Stimulated activated CD8-positive, alpha-beta memory T cell treated with anti-CD3 and anti-CD28 coated beads, Interleukin-7, amount 100 ng/mL, for 1 hour (primary cell): ENCODE measurements at places on chromosomes 5 and 9.

GRCh38 chr5:118919016-118919415, 69.3 kb downstream of the DTWD2 start:
- DNase-seq = no peak

DNA sequence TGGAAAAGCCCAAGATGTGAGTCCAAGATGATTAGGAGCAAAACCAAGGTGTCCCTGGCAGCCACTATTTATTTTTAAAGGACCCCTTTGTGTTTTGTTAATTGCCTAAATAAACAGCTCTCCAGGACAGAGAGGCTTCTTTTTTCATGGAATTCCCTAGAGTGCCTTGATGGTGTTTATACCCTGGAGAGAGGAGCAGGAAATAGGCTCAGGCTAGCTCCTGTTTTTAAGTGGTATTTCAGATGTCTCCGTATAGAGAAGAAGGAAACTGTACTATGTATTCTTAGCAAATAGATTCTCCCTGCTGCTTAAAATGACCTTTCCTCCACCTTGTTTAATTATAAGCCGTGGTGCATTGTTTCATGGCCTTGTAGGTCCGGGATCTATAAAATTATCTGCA, 292.4 kb downstream of the CD180 start:
- no peak for DNase-seq

- no peak for DNase-seq
Observed at GRCh38 chr5:35803191-35803651, 53.5 kb upstream of the IL7R start.

- no peak for DNase-seq
Observed at GRCh38 chr5:97071993-97072392, 70.4 kb downstream of the LIX1 start.

DNA sequence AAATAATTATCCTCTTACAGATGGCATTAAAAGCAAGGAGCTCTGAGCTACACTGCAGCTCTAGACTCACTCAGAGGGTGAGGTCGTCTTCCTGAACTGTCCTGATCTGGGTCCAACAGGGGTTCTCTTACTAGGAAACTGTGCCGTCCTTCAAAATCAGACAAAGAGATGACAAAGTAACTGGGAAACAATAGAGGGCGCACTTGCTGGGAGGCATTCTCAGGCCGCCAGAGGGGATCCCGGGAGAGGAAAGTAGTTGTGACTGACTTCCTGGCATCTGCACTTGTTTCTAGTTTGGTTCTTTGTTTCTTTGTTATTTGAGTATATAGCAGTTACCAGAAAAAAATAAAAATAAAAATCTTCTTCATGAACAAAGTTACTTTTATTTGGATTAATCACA, 142.9 kb upstream of the MSX2 start:
- DNase-seq = no peak

GRCh38 chr9:4923580-4924544, 61.2 kb upstream of the JAK2 start:
- DNase-seq = no peak

DNA sequence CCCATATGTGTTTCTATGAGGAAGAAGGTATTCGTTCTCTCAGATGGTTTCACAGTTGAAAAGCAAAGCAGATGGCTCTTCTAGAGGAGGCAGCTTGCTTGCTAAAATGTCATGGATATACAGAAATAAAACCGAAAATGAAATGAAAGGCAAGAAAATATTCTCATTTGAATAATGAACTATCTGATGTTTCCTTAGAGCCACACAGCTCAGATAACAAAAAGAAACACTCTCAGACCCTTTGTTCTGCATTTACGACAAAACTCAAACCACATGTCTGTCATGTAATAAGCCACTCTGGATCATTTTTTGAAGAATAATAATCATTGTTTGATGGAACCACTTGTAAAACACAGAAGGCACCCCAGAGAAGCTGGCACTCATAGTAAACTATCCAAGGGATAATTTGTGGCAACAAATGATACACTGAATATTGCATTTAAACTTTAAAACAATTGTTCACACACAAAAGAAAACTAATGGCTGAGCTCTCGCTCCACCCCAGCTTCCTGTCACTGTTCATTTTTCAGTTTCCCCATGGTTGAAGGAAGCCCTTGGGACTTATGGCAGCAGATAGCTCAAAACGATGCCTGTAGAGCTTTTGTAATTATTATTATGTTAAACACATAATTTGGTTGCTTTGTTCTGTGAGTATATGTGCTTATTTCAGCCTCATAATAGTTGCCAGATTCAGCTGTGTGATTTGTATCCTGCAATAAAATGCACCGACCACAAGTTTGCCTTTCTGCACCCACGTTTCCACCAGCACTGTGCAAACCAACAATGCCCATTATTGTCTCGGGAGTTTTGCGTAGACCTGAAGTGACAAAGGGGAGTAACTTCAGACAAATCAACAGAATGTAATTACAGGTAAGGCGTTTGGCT, 256.0 kb downstream of the TMEM167A start:
- no peak for DNase-seq

GRCh38 chr9:130177898-130178805, 5.9 kb downstream of the NCS1 start:
- DNase-seq = no peak

GRCh38 chr9:69168709-69169217, 5.3 kb upstream of the TJP2 start:
- no peak for DNase-seq

DNA sequence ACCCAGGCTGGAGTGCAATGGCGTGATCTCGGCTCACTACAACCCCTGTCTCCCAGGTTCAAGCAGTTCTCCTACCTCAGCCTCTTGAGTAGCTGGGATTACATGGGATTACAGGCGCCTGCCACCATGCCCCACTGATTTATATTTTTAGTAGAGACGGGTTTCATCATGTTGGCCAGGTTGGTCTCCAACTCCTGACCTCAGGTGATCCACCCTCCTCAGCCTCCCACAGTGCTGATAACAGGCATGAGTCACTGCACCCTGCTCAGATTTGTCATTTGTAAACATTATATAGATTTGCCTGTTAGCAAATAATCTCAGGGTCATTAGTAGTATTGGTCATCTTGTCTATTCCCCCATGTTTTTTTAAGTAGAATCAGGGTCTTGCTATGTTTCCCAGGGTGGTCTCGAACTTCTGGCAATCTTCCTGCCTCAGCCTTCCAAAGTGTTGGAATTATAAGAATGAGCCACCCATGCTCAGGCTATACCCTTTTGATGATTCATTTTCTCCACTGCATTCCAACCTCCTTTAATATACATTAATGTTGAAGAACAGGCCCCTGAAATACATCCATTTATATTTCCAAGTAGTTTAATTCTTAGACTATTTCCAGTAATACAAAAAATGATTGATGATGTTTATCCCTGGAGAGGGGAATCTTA, 17.3 kb downstream of the CENPH start:
- DNase-seq = no peak

GRCh38 chr9:104841601-104842141, 77.7 kb downstream of the NIPSNAP3B start:
- DNase-seq = no peak

- DNase-seq = no peak
Observed at GRCh38 chr9:103999375-104000062, 94.6 kb upstream of the SMC2 start.

DNA sequence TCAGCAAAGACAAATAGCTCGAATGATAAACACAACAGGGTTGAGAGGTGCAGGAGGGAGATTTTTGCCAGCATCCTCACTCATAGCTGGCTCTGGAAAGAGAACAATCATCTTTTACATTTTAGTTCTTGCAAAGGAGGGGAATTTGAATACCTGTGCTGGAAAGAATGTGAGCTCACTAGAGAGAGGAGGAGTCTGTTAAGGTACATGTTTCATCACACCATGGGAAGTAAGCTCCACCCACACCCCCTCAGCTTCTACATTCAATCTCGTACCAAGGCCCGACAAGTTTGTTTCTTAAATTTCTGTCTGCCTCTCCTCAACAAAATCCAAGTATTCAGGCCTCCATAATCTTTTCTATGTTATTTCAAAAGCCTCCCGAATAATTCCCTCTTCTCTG, 254.6 kb downstream of the BRINP1 start:
- DNase-seq = no peak

GRCh38 chr9:137140151-137141012, 1.4 kb downstream of the GRIN1 start:
- no peak for DNase-seq

DNA sequence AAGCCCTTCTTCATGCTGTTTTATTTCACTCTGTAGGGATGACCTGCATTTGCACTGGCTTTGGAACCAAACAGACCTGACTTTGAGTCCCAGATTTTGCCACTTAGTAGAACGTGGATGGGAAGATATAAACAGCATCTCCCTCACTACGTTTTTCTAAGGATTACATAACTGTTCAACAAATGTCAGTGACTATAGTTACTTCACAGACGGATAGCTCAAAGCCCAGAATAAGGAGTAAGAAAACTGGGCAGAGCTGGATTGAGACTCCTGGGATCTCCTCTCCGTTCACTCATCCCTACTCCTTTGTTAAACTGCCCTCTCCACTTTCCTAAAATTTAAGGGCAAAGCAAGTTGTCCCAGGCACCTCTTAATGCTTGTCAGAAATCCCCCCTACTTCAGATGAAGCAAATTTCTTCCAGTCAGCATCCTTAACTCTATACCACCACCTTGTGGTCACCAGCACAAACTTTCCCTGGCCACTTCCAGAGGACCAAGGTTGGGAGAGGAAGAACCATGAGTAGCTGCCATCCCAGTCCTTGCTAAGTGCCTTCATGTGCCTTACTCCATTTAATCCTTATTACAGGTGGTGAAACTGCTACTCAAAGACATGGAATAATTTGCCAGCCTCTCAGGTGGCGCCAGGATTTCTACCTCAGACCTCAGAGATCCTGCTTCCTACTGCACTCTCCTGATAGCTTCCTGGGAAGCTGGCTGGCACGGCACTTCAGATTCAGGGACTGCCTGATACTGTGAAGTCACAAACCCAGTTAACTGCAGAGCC, 38.4 kb downstream of the EGR1 start:
- DNase-seq = no peak

DNA sequence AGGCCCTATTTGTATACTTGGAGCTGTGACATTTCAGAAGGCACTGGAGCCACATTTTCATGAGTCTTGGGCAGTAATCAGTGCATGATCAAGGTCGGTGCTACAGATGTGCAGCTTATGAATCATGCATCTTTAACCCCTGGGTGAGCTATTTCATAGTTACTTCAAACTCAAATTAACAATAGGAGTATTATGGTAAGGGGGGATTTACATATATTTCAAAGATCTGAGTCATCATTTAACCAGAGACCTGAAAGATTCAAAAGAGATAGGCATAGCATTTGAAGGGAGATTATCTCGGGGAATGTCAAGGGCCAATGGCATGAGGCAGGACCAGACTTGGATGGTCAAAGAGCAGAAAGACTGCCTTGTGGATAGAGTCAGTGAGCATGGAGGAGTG, 169.0 kb upstream of the GRIN3A start:
- DNase-seq = no peak

GRCh38 chr9:14279671-14280070, 34.3 kb downstream of the NFIB start:
- no peak for DNase-seq

- no peak for DNase-seq
Observed at GRCh38 chr5:6110441-6111005, 267.8 kb downstream of the MED10 start.

- no peak for DNase-seq
Observed at GRCh38 chr9:5630081-5630507, 1.2 kb downstream of the RIC1 start.

DNA sequence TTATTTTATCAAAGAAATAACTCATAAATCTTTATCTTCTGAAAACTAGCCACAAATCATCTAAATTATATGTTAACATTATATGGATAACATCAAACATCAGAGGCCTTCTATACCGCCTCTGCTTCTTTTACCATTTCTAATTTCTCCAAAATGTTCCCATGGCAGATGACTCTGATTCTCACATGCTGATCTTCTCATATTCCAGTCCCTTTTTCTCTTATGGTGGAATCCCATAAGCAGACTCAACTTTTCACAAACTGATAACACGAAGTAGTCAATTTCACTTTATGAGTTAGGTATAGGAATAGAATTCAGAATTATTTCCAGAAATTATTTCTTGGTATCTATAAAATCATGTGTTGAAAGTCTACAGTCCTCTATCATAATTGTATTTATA, 212.3 kb downstream of the ENC1 start:
- DNase-seq = no peak

DNA sequence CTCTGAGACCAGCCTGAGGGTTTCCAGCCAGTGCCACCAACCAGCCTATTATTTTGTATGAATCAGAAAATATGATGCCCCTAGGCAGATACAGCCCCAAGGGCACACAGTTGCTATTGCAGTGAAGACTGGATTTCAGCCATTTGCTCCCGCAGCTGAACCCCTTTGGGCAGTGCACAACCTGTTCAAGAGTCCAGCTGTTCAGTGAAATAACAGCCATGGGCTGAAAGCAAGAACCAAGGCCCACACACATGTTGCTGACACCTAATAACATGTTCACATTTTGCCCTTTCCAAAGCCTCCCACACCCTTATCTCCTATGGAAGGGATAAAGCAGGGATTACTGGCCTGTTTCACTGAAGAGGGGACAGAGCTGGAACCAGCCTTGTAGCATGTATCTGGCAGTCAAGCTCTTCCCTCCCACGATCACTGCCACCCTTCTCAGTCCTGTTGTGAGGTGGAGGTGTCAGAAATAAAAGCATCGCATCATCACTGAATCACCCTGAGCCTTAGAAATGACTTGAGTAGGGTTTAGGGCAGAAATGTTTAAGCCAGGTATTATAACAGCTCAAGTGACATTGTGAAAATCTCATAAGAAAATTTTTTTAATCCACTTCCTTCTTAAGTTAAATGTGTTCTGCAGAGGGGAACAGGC, 137.1 kb upstream of the FSTL4 start:
- DNase-seq = no peak

GRCh38 chr9:34709196-34709978, 549 bp downstream of the CCL21 start:
- DNase-seq = no peak

DNA sequence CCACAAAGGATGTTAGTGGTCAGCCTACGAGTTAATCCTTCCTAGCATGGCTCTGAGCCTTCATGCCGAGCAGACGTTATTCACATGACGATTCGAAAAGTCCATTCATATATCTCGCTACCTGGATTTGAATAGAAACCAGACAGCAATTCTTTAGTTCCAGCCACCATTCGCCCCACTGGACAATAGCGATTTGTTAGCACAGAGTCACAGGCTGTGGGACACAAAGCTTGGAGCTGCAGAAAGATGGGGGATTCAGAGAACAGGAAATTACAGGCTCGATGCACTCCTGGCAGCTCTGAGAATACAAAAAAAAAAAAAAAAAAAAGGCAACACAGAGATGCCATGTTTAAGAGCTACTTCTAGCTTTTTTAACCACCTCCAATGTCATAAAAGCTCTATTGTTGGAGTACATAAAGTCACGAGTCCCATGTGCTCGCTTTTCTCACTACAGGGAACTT, 110.7 kb downstream of the NR6A1 start:
- no peak for DNase-seq

GRCh38 chr5:130109152-130109551, 204.9 kb downstream of the CHSY3 start:
- DNase-seq = no peak
